ENCODE measurements at places on chromosomes 13 and 19.

DNA sequence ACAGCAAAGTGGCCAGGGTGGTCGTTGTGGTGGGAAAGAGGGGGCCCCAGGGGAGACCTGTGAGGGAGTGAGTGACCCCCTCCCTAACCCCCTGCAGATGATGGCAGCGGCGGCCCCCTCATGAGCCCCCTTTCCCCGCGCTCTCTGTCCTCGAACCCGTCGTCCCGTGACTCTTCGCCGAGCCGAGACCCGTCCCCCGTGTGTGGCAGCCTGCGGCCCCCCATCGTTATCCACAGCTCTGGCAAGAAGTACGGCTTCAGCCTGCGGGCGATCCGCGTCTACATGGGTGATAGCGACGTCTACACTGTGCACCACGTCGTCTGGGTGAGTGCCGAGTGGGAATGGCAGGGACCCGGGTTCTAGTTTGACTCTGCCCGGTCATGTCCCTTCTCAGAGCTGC is 8.1 kb upstream of the PIK3R2 start:
- DNase-seq: no peak

GRCh38 chr19:48433337-48433736 is 12.4 kb upstream of the GRWD1 start:
- no peak for DNase-seq

GRCh38 chr13:41352935-41353840 is 42.1 kb downstream of the NAA16 start:
- peak; percentile 16 for DNase-seq

DNA sequence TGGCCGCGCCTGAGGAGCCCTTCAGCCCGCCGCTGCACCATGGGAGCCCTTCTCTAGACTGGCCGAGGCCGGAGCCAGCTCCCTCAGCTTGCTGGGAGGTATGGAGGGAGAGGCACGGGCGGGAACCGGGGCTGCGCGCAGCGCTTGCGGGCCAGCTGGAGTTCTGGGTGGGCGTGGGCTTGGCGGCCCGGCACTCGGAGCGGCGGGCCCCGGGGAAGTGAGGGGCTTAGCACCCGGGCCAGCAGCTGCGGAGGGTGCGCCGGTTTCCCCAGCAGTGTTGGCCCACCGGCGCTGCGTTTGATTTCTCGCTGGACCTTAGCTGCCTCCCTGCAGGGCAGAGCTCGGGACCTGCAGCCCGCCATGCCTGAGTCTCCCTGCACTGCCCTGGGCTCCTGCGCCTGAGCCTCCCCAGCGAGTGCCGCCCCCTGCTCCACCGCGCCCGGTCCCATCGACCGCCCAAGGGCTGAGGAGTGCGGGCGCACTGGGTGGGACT is 1890.0 kb upstream of the PCDH20 start:
- DNase-seq: no peak

GRCh38 chr13:46211483-46212351 is at the start of gene LRRC63:
Gene LRRC63, plus strand, starts transcription at chr13:46211928. Its CDS starts 1,107 bp downstream, at chr13:46213035.
- DNase-seq: no peak

- DNase-seq: no peak
Measured at GRCh38 chr19:29785955-29786589, 25.7 kb upstream of the CCNE1 start.

GRCh38 chr19:28949535-28949934 is 263.4 kb downstream of the UQCRFS1 start:
- DNase-seq: no peak

DNA sequence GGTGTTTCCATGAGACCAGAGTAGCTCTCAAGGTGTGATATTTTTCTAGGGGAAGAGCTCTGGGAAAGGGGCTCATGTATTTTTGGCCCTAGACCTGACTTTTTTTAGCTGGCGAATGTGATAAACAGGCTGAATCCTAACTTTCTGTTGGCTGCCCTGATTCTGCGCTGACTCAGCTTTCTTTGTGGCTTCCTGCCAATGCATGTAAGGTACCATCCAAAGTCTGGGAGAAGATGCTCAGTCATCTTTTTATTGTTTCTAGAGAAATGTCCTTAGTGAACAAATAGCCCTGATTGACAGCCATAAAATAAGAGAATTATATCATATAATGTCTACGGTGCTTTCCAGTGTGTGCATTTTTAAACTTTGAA is 113.6 kb upstream of the MBNL2 start:
- no peak for DNase-seq

DNA sequence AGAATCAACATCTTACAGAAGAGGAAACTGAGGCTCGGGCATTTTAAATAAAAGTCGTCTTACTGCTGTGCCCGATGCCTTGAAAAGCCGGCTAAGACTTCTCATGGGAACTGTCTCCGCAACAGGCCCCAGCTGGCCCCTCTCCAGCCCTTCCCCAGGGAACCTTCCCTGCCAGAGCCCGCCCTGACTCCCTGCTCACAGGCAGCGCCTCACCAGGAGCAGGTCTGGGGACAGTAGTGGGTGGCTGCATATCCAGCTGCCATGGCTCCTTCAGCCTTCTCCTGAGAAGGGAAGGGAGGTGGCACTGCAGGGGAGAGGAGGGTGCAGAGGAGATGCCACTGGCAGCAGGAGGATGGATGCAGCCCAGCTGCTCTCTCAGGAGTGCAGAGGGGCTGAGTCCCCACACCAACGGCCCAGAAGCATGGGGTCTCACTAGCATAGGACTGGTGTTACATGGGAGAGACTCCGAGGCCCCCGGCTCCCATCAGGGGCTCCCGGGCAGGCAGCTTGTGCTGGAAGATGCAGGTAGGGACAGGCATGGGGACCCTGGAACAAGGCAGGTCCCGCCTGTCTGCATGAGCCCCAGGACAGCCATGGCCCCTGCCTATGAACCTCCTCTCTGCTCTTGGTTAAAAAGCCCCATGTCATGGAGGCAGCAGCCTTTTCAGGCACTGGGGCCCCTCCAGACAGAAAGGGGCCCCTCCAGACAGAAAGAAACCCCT is 216.4 kb upstream of the SGCG start:
- DNase-seq: no peak

- DNase-seq: no peak
Measured at GRCh38 chr19:58545286-58546018, 1.6 kb downstream of the TRIM28 start.

- no peak for DNase-seq
Measured at GRCh38 chr13:110780422-110780821, 66.9 kb downstream of the ING1 start.

- no peak for DNase-seq
Measured at GRCh38 chr13:89029062-89029461, 1357.9 kb downstream of the SLITRK5 start.

DNA sequence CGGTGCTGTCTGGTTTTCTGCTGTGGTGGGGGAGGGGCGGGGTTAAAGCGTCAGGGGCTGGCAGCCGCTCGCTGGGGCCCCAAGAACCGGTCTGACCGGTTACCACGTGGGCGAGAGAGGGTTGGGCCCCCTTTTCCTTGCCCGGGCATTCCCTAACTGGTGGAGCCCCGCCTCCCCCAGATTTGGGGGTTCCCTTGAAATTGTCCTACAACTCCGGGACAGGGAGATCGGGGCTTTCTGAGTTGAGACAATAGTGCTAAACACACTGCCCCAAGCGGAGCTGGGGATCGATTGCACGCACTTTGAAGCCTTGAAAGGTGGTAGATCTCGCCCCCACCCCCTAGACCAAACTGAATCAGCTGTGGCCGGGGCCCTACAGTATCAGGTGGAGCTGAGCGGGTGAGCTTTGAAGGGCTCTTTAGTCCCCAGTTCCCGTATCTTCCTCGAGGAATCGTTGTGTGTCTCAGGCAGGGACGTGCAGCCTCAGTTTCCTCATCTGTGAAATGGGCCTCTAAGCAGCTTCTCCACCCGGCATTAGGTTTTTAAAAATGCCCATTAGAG is 4.8 kb downstream of the IER2 start:
- DNase-seq: no peak

DNA sequence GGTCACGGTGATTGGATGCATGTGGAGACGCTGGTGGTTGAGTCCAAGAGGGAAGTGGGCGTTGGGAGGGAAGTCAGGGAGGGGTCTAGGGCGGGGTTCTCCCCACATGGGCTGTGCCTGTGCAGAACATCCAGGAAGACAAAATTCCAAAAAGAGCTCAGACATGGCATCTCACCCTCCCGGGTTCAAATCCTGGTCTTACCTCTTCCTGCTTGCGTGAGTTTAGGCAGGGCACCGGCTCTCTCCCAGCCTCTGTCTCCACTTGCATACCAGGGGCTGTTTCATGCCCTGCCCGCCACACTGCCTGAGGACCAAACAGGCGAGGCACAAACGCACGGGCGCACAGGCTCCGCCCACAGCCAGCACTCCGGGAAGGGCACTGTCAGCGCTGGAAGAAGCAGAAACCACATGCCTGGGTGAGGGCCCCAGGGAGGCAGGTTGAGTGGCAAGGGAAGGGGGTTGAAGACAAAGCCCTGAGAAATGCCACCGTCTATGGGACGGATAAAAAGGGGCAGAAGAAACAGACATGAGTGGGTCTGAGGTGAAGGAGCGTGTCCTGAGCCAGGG is 123.6 kb upstream of the SOX1 start:
- DNase-seq: no peak

- DNase-seq: no peak
Measured at GRCh38 chr13:113656831-113657671, 947 bp downstream of the ATP4B start.

- no peak for DNase-seq
Measured at GRCh38 chr19:1049106-1049505, 9.2 kb downstream of the ABCA7 start.

GRCh38 chr13:45162194-45162593 is 38.7 kb downstream of the KCTD4 start:
- DNase-seq: no peak

DNA sequence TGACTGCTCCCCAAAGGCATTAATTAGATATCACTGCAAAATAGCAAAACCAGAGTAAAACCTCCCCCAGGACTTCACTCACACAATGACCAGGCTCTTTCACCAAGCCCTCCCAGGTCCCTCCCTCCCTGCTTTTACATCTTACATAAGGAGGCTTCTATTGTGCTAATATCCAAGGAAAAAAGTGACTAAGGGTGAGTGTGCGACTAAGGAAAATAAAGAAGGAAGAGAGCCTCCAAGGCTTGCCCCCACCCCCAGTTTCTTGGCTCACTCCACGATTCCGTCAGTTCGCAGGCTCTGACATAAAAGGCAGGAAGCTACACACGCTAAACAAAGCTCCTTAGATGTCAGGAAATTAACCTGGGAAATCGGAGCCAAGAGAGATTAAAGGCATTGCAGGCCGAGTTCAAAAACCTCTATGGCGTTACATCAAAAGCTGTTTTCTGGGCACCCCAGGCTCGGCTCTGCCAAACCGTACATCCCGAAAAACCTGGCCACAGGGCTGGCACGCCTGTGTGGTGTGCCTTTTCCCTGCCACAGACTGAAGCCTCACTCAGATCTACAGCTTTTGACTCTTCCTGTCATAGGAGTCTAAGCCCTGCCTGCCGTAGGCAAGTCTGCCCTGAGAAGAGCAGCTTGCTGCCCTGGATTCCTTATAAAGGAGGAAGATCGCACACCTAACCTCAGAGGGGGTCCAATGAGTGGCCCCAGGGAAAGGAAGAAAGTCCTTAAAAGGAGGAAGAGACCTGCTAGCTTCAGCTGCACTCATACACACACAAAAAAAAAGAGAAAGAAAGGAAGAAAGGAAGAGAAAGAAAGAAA is 67.0 kb upstream of the SERP2 start:
- DNase-seq: peak; percentile 76

DNA sequence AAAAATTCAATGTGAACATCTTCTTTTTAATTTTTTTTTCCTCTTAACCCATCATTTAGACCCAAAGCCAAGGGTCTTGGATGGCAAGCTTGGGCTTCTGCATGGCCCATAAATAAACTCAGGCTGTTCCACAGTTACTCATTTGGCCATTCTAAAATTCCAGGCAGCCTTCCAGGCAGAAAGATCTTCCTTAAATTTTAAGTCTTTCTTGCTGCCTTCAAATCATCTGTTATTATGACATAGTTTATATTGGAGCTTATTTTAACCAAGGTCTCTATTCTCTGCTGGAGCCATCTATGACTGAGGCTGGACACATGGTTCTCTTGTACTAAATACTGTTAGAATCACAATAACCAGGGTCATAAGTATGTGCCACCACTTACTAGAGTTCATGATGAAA is 317.3 kb upstream of the MAB21L1 start:
- DNase-seq: no peak

GRCh38 chr13:100269837-100270236 is 180.9 kb downstream of the PCCA start:
- no peak for DNase-seq

GRCh38 chr19:29590278-29590677 is 15.8 kb upstream of the POP4 start:
- DNase-seq: no peak

DNA sequence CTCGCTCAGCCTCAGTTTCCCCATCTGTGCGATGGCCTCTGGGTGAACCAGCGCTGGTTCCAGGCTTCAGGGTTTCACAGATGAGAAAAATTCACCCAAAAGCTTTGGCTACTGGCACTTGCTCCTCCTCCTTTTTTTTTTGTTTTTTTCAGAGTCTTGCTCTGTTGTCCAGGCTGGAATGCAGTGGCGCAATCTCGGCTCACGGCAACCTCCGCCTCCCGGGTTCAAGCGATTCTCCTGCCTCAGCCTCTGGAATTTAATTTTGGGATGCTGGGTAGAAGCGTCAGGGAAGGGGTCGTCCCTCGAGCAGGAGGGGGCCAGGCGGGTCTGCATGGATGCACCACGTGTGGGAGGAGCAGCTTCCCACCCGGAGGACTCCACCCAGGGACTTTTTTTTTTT is 7.0 kb downstream of the PRSS57 start:
- DNase-seq: no peak

DNA sequence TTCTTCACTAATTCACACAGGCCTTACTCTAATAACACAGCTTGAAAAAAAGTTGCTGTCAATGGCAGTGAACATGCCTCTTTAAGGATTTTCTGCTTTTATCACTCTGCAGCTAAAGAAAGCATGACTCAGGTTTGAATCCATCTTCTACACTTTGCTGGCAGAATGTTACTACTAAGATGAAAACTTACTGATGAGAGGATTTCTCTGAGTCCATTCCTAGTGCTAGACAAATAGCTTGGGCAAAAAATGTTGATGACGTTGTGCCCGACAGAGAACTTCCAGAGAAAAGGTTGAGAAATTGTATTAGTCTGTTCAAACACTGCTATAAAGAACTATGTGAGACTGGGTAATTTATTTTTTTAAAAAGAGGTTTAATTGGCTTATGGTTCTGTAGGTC is 572.0 kb downstream of the IRS2 start:
- no peak for DNase-seq

DNA sequence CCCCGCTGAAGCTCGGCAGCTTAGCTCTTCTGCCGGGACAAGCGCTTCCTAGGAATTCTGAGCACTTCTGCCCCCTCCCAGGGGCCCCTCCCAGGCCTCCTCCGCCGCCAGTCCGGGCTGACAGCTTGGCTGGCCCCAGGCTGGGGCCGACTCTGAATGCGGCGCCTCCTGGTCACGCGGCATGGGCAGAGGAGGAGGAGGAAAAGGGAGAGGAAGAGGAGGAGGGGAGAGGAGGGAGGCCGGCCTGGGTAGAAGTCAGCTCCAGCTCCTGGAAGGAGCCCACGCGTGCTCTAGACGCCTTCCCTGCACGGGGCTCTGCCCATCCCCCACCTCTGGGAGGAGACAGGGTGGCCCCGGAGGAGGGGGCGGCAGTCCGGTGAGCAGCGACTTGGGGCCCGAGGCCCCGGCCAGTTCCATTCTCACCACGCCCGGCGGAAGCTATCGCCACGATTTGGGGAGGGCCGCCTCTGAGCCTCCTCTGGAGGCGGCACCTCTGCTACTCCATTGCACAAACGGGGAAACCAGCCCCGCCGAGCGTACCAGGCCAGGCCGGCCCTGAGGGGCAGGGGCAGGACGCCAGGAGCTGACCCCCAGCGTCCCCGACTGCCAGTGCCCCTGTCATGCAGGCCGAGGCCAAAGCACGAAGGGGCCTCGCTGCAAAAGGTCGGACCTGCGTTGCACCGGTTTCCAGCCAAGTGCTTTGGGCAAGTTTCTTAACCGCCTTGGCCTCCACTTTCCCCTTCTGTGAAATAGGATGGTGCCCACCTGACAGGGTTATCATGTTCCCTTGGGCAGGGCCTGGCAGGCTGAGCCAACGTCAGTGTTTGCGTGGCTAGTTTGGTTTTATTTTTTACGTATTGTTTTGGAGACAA is 31.6 kb downstream of the CCNE1 start:
- DNase-seq: no peak
